ENCODE measurements at places on chromosomes 1 and 21.

DNA sequence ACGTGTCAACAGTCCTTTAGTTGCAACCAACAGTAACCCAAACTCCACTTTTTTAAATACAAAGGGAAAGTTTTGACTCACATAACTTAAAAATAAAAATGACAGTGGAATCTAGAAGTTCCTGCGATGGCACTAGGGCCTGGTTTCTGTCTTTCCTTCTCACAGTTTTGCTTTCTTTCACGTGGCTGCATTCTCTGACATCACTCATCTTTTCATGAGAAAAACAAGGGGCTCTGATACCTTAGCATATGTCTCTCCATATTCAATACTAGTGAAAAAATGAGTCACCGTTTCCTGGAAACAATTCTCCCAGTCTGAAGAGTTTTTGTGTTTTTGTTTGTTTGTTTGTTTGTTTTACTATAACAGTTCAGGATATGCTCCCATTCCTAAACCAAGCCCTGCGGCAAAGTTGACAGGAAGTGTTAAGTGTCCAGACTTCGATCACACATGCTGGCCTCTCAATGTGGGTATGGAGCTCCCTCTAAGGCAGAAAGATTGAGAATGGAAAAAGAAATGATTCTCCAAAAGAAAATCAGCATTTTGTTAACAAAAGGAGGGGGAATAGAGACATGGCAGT lies 483.3 kb downstream of the TTLL7 start:
- DNase-seq = no peak

- no peak for DNase-seq
Measured at GRCh38 chr1:54710434-54710833, 5.2 kb upstream of the TTC4 start.

GRCh38 chr1:107004421-107004820 lies 52.1 kb upstream of the PRMT6 start:
- DNase-seq = peak; percentile 13

- DNase-seq = peak; percentile 93
Measured at GRCh38 chr1:235946571-235946981, 79.9 kb upstream of the LYST start.

DNA sequence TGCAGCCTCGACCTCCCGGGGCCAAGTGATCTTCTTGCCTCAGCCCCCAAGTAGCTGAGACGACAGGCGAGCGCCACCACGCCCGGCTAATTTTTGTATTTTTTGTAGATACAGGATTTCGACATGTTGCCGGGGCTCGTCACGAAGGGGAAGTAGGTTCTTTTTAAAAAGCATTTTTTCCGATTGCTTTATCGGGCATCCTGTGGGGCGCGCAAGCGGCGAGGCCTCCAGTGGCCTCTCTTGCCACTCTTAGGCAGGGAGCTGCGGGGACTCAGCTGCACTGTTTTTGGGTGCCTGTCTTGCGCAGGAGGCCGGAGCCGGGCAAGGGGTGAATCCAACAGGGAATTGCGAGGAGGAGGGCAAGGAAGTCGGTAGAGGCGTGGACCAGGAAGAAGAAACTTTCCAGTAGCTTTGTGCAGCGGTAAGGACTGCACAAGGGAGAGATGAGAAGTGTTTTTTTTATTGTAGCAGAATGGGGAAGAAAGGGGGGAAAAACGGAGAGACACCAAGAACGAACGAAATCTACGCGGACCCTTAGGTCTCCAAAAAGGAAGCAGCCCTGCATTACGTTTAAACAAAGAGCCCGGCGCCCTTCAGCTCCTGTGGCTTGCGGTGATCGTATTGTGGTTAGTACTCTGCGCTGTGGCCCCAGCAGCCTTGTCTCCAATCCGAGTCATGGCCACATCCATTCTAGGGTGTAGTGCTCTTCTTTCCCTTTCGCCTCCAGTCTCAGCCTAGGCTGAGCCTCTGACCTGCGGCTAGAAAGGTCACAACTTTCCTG lies 164.8 kb downstream of the PPIAL4G start:
- peak; percentile 96 for DNase-seq

DNA sequence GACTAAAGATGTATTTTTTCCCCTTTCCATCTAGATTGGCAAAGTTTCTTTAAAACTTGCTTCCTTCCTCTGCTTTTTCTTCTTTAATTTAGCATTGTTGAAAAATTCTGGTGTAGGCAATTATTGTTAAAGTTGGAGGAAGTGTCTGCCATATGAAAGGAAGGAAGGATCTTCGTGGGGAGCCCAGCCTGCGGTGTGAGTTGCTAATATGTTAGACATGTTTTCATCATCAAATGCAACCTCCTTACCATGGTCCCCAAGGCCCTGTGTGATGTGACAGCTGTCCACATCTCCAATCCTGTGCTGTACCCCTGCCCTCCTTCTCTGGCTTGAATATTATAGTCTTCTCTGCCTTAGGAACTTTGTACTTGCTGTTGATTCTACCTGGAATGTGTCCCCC lies 81.0 kb upstream of the ZBTB18 start:
- no peak for DNase-seq

GRCh38 chr1:50841791-50842387 lies 118.2 kb downstream of the FAF1 start:
- DNase-seq = no peak

DNA sequence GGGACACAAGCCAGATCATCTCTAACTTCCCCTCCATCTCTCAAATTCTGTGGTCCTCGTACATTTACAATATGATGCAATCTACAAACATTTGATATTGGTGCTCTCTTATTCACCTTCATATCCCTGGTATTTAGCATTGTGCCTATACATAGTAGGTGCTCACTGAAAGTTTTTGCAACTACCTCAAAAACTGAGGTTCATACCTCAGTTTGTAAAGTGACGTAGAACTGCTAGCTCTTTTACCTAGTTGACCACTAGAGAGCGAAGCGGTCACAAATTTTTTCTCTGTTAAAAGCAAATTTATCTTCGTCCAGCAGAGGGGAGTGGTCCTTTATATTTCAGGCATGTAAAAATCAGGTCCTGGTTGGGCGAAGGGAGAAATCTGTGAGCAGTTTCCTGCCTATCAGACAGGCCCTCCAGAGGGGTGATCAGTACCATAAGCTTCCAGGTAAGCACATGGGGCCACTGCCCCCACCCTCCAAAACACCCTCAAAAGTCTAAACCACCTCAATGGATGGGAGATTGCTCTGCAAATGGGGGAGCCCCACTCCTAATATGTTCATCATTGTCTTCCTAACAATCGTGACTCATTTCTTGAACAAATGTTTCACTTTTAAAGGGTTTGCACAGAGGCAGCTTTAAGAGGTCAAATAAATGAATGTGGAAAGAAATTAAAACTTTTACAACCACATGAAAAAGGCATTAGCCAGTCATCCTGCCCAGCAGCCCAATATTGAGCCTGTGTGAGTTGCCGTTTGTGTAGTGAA lies 10.6 kb upstream of the HLCS start:
- DNase-seq = peak; percentile 58

All from MV-4-11 (cell line).